ENCODE measurements at places on chromosomes 6 and 20.

DNA sequence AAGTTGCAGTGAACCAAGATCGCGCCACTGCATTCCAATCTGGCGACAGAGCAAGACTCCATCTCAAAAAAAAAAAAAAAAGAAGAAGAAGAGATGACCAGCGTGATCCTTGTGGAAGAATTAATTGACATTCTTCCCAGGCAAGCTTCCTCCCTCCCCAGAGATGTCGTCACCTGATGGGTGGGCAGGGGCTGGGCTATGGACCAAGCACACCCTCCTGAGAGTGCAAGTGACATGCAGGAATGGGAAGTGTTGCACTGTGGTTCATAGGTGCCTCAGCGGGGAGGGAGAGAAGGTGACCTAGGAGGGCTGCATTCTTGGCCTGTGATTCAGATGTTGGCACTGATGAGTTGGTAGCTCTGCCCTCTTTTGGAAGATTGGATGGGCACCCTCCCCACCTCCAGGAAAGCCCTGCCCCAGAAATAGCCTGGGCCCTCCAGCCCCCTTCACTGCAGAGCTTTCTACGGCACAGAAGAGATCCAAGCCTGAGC, 37.8 kb downstream of the TAF8 start:
- DNase-seq = no peak

DNA sequence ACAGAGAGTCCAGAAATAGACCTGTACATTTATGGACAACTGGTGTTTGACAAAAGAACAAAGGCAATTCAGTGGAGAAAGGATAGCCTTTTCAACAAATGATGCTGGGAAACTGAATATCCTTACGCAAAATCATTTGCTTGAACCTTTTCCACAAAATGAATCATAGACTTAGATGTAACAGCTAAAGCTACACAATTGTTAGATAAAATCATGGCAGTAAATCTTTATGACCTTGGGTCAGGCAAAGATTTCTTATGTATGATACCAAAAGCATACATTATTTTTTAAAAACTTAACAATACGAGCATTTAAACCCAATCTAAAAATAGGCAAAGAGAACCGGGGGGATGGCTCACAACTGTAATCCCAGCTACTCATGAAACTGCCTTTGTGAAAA, 73.5 kb upstream of the DST start:
- no peak for DNase-seq

- DNase-seq = no peak
Measured at GRCh38 chr20:56582542-56582941, 46.6 kb upstream of the TFAP2C start.

GRCh38 chr6:127484212-127484863, 25.1 kb upstream of the KIAA0408 start:
- no peak for DNase-seq

- DNase-seq = no peak
Measured at GRCh38 chr6:44116641-44117382, 10.4 kb downstream of the MRPL14 start.

DNA sequence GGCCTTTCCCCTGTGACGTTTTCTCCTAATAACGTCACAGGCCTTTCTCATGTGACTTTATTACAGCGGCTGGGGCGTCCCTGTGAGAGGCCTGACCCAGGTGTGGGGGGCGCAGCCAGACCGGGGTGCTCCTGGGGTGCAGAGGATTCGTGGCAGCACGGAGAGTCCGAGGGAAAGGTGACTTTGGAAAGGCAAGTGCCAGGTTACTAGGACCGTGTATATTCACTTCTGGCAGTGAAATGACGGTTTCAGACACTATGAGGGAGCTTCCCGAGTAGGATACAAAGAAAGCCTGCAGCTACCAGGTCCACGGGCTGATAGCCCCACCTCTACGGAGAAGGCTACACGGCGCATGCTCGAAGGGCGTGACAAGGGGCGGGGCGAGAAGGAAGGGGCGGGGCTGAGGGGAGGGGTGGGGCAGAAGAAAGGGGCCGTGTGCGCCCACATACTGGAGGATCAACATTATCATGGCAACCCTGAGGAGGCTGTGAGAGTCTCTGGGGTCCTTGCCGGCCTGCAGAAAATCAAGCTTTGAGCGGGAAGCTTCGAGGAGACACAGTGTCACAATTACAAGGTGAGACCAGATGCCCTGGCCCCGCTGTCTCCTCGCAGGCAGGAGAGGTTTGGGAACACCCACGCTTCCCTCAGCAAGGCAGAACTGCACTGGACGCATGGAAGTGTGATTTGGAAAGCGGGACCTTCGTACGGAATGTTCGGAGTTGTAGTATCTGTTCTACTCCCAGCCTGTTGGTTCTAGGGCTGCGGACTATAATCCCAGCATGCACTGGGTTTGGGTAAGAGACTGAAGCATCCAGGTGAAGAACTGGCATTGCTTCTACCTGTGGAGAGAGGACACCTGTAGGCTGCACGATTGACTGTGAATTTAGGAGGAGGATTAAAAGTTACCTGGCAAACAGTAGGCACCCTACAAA, 54.4 kb upstream of the ZNF337 start:
- peak; percentile 72 for DNase-seq
